ENCODE measurements at places on chromosomes 11 and 22.

DNA sequence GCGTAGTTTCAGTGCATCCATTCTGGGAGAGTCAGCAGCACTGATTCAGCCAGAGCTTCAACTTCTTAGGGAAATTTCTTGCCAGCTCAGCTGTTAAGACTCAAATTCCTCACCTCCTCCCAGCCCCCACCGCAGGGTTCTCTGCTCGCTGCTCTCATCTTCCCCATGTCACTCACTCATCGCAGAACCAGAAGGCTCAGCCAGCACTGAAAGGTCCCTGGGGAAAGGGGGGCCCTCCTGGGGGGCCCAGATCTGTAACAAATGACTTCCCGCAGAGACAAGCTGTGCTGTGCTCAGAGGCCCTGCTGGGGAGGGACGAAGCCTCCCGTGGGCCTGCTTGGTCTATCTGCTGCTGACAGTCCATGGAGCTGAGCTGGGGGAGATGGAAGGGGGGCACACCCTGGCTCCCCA, 220.6 kb downstream of the NTM start:
- DNase-seq, result no peak

- DNase-seq, result peak; percentile 75
These were observed 17.1 kb upstream of the SYTL2 start for GRCh38 chr11:85827748-85828639.

- DNase-seq, result no peak
These were observed 5.9 kb downstream of the OOSP1 start for GRCh38 chr11:59943997-59944714.

GRCh38 chr11:11732116-11732515, 109.7 kb upstream of the USP47 start:
- DNase-seq, result no peak

GRCh38 chr11:73106347-73106746, 35.8 kb downstream of the FCHSD2 start:
- no peak for DNase-seq

- no peak for DNase-seq
These were observed 343.2 kb downstream of the NTM start for GRCh38 chr11:131713529-131714134.

- peak; percentile 8 for DNase-seq
These were observed 476.8 kb downstream of the METTL15 start for GRCh38 chr11:28584992-28585391.

GRCh38 chr22:49790912-49791311, 36.8 kb downstream of the BRD1 start:
- DNase-seq, result no peak

- DNase-seq, result no peak
These were observed 38.4 kb downstream of the GDPD5 start for GRCh38 chr11:75487365-75487764.

DNA sequence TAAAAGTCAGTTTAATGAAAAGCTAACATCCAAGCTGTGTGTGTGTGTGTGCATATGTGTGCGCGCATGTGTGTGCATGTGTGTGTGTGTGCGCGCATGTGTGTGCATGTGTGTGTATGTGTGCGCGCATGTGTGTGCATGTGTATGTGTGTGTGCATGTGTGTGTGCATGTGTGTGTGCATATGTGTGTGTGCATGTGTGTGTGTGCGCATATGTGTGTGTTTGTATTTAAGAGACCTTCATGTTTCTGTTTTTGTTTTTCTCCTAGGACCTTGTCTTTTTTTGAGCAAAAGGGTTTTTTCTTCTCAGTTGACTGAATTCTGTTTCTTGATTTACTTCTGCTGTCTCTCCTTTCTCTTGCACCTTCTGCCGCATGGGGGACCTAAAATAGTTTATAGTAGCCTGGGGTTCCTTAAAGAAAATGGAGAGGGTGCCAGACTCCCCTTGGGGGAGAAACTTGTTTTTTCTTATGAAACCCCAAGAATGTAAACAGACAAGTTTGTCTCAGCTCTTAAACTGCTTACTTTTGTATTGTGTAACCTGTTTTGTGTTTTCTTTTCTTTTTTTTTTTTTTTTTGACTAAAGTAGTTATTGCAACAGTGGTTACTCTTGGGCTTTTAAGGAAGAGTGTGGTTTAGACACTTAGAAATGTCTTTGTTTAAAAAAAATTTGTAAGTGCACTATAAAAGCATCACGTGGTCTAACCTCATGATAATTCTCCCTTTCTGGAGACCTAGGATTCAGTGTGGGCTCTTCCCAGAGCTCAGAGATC, 53.0 kb downstream of the OSBPL5 start:
- no peak for DNase-seq

DNA sequence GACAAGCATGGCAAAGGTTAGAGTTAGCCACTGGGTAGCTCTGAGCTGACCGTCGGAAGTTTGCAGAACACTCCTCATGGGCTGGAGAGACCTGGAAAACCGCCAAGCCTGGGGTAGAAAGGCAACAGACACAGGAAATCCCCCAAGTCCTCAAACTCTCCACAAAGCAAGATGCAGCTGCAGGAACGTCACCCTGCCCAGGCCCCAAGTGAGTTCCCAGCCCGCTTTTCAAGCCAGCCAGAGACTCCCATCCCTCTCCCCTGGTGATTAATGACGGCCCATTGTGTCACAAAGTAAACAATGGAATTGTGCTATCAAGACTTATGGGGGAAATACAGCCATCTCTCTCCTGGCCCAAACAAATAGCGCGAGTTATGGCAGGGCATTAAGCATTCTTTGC, 633.0 kb downstream of the TBC1D22A start:
- DNase-seq, result no peak

DNA sequence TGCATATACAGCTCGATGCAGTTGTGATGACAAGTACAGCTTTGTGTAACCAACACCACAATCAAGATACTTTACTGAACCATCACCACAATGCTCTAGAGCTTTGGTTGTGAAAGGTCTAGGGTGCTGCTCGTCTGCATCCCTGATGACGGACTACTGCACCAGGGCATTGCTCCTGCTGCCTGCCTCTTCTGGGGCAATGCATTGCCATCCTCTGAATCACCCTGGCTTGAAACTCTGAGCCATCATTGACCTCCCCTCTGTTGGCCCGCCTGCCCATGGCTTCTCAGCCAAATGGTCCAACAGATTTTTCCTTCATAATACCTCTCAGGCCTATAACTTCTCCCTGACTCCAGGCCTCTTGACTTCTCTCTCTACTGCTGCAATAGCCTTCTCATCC, 77.4 kb upstream of the CSNK2A3 start:
- DNase-seq, result no peak

DNA sequence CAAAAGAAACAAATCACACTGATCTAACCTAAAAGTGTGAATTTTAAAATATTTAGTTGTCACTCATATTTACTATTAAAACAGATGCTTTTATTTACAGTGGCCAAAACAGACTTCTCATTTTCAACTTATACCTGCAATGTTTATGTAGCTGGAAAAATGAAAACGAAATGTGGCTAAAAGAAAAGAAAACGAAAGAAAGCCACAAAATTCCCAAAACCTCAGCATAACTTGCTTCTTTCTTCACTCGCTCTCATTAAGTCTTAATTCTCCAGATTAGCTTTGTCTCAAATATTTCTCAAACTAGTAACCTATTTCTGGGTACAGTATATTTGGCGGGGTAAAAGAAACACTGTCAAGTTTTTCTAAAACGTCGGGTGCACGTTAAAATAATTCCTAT, 693 bp downstream of the CSTF3 start:
- no peak for DNase-seq

DNA sequence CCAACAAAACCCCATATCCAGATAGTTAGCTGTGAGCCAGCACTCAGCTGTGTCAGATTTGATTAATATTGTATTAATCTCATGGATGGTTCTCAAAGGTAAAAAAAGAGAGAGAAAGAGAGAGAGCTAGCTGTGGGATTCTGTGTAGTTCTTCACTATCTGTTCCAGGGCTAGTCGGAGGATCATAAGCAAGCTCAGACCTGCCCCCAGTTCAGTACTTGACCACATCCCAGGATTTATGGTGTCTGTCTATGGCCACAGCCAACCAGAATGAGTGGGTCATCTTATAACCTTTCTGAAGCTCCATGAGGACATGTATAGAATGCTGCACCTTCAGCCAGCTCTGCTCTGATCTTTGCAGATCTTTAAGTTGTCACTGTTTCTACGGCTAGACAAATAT, 13.5 kb upstream of the B3GNT6 start:
- no peak for DNase-seq

GRCh38 chr11:17504330-17505107, 27.9 kb upstream of the ABCC8 start:
- peak; percentile 76 for DNase-seq

- no peak for DNase-seq
These were observed 35.3 kb upstream of the HORMAD2 start for GRCh38 chr22:30044881-30045493.

DNA sequence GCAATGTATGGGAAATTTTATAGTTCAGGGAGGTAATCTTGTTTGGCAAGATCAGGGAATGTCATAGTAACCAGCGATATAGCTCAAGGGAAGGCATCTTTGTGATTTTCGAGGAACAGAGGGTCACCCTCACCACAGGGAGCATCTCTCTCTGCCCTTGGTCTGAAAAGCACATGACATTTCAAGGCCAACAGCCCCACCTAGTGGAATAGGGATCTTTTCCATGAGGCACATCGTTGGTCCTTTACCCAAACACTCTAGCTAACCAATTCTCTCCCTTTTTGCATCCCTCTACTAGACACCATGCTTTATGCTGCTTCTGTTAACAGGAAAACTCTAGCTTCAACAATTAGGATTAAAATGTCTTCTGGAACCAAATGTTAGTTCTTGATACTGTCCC, 179.0 kb downstream of the GRM5 start:
- peak; percentile 8 for DNase-seq

DNA sequence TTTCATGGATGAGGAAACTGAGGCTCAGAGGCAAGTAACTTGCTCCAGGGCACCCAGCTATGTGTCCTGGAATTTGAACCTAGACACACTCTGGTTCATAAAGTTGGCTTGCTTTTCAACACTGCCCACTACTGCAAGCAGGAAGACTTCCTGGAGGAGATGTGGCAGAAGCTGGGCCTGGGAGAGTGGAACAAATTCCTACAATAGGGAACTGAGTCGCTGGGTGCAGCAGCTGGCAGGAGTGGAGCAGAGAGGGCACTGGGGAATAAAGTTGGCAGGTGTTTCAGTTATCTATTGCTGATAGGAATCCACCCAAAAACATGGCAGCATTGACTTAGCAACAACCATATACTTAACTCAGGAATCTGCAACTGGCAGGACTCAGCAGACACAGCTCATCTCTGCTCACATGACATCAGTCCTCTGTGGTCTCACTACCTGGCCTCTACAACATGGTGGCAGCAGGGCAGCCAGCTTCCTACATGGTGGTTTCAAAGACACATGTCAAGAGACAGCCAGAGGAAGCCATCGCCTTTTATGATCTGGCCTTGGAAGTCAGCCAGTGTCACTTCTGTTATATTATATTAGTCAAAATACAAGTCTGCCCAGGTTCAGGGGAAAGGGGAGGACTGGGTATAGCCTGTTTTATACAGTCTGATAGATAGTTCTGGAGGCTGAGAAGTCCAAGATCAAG, 10.6 kb upstream of the CARD10 start:
- DNase-seq, result no peak

GRCh38 chr11:109089144-109089543, 332.8 kb upstream of the C11orf87 start:
- no peak for DNase-seq

DNA sequence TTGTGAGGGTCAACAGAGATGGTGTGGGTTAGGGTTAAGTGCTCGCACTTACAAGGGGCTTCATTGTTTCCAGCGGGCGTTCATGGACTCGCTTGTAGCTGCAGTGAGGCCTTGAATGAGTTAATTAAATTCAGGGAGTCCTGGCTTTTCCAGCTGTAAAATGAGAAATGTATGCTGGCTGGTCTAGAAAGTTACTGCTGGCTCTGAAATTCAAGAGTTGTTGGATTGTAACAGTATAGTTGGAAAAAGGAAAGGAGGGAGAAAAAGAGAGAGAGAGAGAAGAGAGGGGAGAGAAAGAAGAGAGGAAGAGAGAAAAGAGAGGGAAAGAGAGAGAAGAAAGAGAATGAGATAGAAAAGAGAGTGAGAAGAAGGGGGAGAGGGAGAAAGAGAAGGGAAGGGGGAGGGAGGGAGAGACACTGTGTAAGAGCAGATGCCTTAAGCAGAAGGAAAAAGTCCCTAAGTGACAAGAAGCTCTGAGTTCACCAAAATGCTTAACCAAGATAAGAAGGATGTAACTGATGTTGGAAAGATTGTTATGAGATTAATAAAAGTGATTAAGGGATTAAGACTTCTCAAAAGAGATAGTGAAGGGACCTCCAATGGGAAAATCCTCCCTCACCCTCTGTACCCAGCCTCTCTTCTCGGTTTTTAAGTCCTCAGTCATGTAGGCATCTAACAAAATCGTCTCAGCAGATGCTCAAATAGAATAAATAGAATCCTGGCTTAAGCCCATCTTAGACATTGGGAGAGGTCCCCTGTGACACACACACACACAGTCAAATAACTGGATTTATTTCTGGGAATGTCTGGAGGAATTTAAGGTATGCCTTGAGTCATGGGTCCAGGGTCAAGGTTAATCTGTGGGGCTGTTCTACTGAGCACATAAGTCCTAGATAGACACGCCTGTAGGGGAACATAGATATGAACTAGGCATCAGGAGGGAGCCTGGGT, 477.9 kb downstream of the MIAT start:
- DNase-seq, result peak; percentile 76

DNA sequence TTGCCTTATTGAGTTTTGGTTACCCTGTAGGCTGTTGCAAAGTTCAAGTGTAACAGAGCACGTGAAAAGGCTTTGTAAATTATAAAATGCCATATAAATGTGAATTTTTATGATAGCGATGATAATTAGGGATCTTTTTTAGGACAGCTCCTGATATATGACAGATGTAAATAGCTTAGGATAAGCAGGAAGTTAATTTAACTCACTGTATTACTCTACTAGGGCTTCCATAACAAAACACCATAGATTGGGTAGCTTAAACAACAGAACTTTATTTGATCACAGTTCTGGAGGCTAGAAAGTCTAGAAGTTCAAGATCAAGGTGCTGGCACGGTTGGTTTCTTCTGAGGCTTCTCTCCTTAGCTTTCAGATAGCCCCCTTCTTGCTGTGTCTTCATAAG, 17.0 kb upstream of the PDE3B start:
- DNase-seq, result no peak

DNA sequence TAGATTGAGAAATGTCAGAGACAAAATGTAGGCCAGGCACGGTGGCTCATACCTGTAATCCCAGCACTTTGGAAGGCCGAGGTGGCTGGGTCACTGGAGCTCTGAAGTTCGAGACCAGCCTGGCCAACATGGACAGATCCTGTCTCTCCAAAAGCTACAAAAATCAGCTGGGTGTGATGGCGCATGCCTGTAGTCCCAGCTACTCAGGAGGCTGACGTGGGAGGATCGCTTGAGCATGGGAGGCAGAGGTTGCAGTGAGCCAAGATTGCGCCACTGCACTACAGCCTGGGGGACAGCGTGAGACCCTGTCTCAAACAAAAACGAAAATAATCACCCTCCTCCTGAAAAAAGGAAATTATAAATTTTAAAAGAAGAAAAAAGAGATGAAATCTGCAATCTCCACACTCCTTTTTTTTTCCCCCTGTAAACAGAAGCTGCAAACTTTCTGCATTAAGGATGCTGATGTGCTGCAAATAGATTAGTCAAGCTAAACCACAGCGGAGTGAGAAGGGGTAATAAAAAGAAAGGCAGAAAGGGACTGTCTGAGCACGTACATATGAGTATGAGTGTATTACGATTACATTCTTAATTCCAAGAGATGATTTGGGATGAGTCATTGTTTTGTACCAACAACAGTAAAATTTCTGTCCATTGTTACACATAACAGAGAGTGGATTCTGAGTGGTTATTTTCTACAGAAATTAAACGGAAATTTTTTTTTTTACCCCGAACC, 87.3 kb downstream of the SIK3 start:
- DNase-seq, result peak; percentile 92

Measured in RWPE1 (cell line).